Stimulated activated CD8-positive, alpha-beta memory T cell treated with anti-CD3 and anti-CD28 coated beads, Interleukin-2, amount 100 ng/mL, for 1 hour (primary cell): ENCODE measurements at places on chromosomes 1 and 21.

- DNase-seq = no peak
These were observed 6.5 kb downstream of the PTP4A2 start for GRCh38 chr1:31931593-31932225.

GRCh38 chr21:46385846-46386733 is 62.1 kb downstream of the PCNT start:
- no peak for DNase-seq

GRCh38 chr1:21814241-21814918 is 2.3 kb downstream of the LDLRAD2 start:
- DNase-seq = no peak

DNA sequence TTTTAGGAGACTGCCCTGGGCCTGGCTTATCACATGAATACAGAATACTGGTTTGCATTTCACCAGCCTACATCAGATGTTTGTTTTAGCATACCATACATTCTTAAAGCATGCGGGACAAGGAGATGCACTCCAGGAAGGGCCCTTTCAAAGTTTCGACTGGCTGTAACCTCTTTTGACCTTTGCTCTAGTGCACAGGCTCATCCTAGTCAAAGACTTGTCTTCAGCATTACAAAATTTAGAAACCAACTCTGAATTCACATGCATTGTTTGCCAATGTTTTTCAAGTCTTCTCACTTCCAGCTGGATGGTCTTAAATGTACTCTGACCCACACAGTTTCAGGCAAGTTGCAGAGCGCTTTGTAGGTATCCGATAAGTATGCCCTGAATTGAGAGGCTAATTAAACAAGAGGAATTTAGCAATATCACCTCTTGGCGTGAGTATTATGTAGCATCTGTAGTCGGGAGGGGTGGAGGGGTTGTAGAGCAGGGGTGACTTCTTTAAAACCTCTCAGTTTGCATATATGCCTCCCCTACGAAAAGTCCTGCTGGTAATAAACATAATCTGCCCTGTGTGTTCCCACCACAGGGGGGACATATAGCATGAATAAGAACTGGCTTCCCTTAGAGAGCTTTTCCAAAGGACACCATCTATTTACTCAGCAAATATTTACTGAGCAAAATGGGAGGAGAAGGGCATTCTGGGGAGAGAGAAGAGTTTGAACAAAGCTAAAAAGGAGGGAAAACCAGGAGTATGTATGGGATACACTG is 24.4 kb upstream of the AHCYL1 start:
- no peak for DNase-seq

DNA sequence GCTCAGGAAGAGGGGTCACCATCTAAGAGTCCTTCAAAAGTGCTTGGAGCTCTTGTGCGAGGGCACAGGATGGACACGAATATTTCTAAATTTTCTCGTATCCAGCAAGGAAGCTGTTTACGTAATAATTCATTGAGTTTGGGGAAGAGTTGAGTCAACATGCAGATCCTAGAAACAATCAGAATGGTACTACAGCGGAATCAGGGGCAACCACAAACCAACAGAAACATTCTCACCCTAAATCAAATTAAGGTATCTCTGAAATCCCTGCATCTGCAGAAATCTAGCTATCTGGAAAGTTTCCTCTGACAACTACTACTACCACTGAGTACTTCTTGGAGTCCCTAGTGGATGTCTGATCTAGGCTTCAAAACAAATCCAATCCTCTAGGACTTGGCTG is 352.4 kb downstream of the LTN1 start:
- no peak for DNase-seq

- DNase-seq = no peak
These were observed 69.5 kb downstream of the DDX20 start for GRCh38 chr1:111825217-111825616.
